ENCODE measurements at places on chromosomes 1 and 21.

DNA sequence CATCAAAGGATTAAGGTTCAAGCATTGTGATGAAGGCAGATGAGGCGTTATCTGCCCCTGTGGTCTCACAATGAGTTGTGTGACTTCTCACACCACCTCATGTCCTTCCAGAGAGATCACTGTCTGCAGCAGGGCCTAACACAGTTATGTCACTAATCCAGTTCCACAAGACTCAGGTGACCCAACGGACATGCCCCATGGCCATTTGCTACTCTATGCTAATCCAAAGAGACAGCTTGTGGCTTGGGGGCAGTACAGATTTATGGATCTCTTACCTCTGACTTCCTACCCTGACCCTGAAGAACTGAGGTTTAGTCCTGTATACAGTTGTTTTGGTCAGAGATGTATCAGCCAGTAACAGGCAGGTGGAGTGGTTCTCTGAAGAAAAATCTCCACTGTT, 147.1 kb downstream of the GLUL start:
- DNase-seq, result no peak

- DNase-seq, result no peak
Observed at GRCh38 chr1:85334962-85335361, 58.5 kb upstream of the BCL10 start.

DNA sequence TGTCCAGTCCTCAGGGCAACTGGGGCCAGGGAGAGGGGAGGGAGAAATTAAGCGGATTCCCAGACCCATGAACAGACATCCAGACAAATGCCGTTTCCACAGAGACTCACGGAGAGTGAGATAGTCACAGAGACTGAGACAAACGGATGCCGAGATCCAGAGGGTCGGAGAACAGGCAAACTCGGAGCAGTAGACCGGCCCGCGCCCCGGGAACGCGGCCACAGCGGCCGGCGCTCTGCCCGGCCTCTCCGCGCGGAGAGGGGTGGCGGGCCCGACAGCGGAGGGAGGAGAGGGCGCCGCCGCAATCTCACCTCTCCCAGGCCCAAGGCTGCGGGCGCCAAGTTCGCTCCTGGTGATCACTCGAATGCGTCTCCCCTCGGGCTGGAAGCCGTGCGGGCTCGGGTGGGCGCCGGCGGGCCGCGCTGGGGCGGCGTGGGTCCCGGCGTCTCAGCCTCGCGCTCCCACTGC, 831 bp upstream of the FOXD2 start:
- peak; percentile 43 for DNase-seq

GRCh38 chr1:24412408-24412807, 1.2 kb downstream of the STPG1 start:
- DNase-seq, result no peak

DNA sequence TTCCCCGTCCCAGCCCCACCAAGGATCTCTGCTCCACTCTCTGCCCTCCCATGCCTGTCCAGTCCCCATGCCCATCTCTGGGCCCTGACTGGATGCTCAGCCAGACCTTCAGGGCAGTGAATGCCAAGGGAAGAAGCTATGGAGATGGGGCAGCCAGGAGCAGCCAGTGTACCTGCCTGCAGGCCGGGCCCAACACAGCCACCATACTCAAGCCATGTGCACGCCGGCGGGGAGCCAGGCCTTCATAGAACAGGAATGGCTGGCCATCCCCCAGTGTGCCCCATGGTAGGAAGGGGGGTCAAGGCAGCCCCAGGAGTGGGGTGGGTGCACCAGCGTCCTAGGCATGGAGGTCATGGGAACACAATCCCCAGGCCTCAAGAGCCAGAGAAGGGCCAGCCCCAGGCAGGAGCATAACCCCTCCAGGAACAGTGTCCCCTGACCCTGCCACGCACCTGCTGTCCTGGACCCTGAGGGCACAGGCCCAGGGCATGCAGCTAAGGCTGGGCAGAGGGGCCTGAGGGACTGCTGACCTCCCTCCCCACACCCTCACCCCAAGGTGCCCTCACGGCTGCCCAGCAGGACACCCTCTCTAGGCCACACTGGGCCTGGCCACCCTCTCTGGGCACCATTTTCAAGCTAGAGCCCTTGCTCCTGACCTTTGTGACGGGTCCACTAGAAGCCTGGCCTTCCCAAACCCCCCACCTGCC, 20.3 kb upstream of the ARF1 start:
- no peak for DNase-seq

DNA sequence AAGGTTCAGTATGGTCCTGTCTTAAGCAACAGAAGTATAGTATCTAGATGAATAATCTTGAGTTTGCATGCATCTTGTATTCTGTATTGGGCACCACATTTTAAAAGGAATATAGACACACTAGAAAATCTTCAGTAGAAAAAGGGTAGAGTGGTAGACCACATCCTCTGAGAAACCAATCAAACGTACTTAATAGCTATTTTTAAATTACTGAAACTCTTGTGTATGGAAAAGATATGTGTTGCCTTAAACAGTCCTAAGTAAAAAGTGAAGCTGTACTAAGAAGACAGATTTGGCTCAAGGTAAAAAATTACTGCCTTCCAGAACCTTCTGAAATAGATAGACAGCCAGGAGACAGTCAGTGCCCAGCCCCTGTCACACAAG, 3.1 kb downstream of the CTXND2 start:
- DNase-seq, result no peak

DNA sequence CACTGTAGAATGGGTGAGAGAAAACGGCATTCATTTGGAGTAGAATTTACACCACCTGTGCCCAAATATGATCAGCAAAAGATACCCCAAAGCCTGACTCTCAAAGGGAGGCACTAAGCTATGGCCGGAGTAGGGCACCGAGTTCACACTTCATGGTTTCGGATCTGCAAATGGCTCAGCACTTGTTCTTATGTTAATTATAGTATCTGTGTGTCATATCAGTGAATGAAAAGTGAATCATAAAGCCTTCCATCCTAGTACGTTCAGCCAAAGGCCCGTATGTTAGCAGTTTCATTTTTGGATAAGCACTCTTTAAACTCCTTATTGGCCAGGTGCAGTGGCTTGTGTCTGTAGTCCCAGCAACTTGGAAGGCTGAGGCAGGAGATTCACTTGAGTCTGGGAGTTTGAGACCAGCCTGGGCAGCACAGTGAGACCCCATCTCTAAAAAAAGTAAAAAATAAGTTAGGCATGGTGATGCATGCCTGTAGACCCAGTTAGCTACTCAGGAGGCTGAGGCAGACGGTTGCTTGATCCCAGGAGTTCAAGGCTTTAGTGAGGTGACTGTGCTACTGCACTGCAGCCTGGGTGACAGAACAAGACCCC, 4.9 kb upstream of the CORT start:
- DNase-seq, result no peak

DNA sequence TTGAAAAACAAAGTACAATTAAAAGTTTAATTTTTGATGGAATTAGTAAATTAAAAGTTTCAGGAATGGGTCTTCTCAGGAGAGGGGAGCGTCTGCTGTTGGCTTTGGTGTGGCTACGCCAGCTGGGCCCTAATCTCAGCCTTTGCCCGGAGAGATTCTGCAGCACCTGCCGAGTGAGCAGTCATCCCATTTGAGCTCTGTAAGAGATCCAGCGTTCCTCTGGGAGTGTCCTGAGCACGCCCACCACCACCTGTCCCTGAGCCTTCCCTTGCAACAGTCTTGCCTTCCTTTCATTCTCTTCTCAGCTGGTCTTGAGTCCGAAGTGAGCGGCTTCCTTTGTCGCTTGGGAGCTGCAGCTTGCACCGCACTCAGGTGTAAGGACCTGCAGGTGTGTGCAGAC, 263.1 kb downstream of the CAMTA1 start:
- no peak for DNase-seq

DNA sequence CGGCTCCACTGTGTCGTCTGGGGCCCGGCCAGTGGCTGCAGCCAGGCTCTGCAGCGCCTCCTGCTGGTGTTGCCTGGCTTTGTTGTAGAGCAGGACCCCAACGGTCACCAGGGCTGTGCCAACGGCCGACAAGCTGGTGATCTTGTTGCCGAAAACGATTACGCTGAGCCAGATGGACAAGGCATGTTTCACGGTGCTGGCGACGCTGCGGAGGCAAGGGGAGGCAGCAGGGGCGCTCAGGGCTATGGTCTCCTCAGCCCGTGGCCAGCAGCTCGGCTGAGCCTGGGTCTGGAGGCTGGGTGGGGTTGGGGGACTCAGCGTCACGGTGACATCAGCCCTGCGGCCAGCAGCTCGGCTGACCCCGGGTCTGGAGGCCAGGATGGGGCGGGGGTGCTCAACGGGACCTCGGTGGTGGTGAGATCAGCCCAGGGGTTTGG, 7.0 kb upstream of the CDK11B start:
- peak; percentile 12 for DNase-seq

GRCh38 chr1:219058891-219059820, 114.5 kb upstream of the LYPLAL1 start:
- no peak for DNase-seq

DNA sequence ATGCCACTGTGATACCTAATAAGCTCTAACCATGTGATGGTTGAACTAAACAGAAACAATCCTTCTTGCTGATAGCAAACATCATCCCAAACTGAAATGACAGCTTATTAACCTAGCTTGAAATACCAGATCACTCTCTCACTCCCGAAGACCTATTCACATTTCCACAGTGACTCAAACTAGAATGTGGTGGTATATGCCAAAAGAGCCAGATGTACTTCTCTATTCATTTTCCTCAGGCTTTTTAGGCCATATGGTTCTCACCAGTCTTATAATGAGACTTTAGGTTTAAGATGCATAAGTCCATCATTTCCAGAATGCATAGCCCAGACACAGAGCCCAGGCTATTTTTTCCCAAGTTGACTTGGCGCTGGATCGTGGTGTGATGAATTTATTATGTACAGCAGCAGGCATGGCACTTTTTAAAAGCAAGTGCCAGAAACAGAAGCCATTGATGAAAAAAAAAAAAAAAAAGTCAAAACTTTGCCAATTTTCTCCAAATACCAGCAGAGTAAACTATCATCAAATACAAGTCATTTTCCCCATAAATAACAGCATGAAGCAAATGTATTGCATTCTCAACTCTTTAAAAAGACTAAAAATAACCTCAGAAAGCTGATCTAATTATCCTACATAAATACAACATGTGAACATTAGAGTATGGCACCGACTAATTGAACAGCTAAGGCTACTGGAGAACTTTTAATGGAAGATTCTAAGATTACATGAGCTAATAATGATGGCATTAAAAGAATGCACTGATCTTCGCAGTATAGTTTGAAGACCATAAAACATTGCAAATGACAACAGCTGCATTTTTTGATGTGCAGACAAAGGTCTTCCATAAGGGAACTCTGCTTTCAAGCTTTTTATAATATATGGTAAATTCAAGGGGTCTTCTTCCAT, 365.4 kb downstream of the LRRIQ3 start:
- DNase-seq, result peak; percentile 10

- peak; percentile 94 for DNase-seq
Observed at GRCh38 chr1:228487336-228488124, at the start of gene RNF187. Gene RNF187 (plus strand): TSS chr1:228487382.

Measured in AG20443 (cell line).